CD4-positive, alpha-beta T cell treated with Interleukin-12 subunit alpha and Interleukin-12 subunit beta, for 1 hour (primary cell): ENCODE measurements at places on chromosomes 5 and 9.

DNA sequence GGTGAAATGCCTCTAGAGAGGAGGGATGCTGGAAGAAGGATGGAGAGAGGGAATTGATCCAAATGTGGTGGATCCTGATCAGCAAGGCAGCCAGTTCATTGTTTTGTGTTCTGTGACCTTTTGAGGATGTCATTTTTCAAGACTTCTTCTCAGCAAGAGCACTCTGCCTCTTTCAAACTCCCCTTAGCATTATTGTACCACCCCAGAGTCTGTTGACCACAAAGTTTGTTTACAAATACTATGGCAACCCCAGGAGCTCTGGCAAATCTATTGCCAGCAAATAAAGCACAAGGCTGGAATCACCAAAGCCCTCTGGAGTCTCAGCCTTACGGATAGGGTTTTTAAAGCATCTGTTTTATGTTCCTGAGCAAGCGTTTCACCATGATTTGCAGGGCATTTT, 76.2 kb upstream of the SLC1A3 start:
- no peak for DNase-seq

GRCh38 chr5:136636001-136636400, 270.7 kb upstream of the TRPC7 start:
- DNase-seq, result no peak

GRCh38 chr9:34686231-34686630, 4.8 kb downstream of the CCL19 start:
- DNase-seq, result no peak

- DNase-seq, result no peak
These were observed 51.2 kb downstream of the IPPK start for GRCh38 chr9:92618633-92619225.

GRCh38 chr5:110159202-110159601, 469.5 kb downstream of the MAN2A1 start:
- DNase-seq, result no peak

GRCh38 chr5:88827997-88828396, 55.0 kb downstream of the MEF2C start:
- DNase-seq, result no peak

- no peak for DNase-seq
These were observed 98.1 kb upstream of the FER start for GRCh38 chr5:108649646-108650045.

DNA sequence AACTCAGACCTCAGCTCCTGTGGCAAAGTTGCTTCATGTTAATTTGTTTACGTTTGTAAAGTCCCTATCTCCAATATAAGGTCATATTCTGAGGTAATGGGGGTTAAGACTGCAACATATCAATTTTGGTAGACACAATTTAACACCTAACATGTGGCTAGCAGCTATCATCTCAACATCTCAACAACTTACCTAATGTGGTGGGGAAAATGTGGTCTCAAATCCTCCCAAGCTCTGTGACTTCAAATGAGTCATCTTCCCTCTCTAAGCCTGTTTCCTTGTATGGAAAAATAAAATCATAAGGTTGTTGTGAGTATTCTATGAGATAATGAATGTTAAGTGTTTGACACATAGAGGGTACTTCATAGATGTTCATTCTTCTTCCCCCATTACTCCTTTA, 443.3 kb downstream of the CDK5RAP2 start:
- DNase-seq, result no peak

- no peak for DNase-seq
These were observed 149.6 kb downstream of the PRR16 start for GRCh38 chr5:120613729-120614128.

DNA sequence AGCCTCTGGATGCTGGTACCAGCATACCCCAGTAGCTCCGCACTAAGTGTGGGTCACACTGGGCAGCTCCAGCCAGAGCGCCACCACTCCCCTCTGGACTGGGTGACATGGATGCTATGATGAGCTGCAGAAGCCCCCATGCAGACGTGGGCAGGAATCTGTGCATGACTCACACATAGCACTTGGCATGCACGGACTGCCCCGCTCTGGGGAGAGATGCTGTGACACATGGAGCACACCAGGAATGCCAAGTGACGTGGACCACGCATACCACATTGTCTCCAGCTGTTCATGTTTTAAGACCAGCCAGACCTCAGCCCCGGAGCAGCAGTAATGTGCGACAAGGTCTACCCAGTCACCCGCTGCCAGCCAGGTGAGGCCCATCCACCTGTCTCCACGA, 64.1 kb downstream of the SEMA4D start:
- DNase-seq, result no peak

- no peak for DNase-seq
These were observed 13.0 kb upstream of the PTGES start for GRCh38 chr9:129765764-129766317.

- DNase-seq, result no peak
These were observed 871 bp downstream of the GLE1 start for GRCh38 chr9:128505414-128505765.
